ENCODE measurements at places on chromosomes 7 and 10.
A peak's percentile ranks its signal among the peaks of the same experiment; 100 is the strongest.

- peak; percentile 65 for DNase-seq
Observed at GRCh38 chr10:3886641-3887251, 101.7 kb upstream of the KLF6 start.

GRCh38 chr10:59391060-59391459 is 28.7 kb upstream of the FAM13C start:
- no peak for DNase-seq

- peak; percentile 46 for DNase-seq
Observed at GRCh38 chr7:23247603-23248335, 1.2 kb downstream of the GPNMB start.

GRCh38 chr7:27641581-27642230 is 21.0 kb downstream of the HIBADH start:
- DNase-seq = no peak

- no peak for DNase-seq
Observed at GRCh38 chr10:88205842-88206446, 342.5 kb downstream of the PTEN start.

DNA sequence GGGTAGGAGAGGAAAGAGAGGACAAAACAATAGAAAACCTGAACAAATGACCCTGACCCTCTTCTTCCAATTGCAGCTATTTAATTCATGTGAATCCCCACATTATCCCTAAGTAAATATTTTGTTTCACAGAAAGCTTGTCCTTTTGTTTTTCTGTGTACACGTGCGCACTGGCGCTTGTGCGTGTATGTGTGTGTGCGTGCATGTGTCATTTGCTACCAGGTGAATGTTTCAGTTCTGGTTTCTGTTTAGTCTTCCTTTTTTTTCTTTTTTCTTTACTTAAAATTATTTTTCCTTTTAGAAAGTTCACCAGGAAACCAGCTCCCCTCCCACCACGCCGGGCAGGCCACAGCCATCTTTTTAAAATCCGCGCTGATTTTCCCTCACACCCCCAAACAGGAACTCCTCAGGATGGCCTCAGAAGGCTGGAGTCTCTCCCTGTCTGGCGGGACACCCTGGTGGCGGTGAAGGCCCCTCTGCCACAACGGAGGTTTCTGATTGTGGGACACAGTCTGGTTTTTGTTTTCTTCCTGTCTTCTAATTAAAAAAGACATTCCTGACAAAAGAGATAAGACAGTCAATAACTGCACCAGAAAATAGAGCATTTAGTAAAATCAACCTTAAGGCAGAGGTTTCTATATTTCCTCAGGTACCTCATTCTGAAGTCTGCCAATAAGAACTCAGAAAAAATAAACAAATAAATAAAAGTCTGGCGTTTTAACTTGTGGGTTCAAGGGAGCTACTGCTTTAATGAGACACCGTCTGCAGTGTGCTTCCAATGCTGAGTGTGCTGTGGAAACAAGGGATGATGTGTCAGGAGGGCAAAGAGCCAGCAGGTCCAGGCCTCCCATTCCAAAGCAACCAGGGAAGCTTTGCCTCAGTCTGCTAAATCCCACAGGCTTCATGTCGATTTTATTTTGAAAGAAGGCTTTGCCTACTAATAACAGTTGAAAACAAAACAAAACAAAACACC is 17.4 kb downstream of the IRF5 start:
- DNase-seq = no peak

DNA sequence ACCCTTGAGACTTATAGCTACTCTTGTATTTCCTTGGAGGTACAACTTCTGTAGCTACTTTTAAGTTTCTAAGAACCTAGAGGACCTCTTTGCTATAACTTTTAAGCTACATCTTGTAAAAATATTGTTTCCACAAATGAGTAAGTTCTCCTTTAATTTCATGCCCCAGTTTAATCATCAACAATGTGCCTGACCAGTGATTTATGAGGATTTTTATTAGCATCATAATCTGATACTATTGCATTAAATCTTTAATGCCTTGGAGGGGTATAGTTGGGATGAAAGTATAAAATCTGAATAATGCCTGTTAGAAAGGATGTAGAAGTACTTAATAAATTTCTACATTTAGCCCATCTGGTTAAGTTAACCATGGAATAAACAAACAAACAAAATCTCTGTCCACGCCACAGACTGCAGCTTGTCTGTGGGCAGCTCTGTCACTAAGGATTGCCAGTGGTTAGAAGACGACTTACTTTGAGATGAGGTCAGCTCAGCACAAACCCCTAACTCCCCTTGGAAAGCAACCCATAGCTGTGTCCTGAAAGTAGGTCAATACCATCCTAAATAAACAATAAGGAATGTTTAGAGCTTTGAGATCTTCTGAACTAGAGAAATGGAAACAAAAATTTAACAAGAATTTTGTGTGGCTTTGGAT is 18.3 kb downstream of the UBE2D1 start:
- peak; percentile 12 for DNase-seq

DNA sequence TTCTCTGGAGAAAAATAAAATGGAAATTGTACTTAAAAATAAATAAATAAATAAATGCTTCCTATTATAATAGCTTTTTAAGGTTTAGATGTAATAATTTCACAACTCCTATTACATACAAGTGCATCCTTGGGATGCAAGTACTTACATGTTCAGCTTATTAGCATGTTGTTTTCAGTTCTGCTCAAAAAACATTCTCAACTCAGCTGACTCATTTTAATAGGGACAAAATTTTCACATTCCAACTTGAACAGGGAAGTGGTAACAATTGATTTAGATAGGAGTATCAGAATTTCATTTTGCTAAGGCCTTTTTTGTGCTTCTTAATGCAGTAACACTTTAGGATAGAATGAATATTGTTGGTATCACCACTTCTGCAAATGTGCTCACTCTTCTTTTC is 16.7 kb upstream of the PAPSS2 start:
- DNase-seq = no peak

DNA sequence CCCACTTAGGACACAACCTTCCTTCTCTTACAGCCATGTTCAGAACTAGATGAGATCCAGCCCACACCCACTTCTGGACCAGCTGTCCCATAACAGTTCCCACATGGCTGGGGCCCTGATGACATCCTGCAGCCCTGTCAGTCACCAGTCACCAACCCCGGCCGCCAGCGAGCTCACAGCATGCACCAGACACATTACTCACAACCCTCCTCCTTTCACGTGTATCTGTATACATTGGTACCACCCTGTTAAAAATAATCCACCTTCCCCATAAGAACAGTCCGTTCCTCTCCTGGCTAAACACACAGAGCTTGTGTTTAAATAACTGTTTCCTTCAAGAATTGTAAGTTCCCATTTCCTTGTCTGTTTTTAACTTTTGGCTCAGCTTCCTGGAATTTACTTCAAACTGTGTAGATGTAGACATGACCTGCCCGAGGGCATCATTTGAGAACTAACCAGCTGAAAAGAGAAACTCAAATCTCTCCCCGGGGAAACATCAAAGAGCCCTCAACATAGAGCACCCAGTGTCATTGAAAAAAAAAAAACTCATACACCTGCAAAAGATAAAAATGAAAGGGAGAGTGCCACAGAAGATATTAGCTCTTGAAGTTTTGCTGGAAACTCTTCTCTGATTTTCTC is 26.0 kb upstream of the PRLHR start:
- DNase-seq = peak; percentile 6

- peak; percentile 94 for DNase-seq
Observed at GRCh38 chr10:78433766-78434535, 400.3 kb downstream of the RPS24 start.

DNA sequence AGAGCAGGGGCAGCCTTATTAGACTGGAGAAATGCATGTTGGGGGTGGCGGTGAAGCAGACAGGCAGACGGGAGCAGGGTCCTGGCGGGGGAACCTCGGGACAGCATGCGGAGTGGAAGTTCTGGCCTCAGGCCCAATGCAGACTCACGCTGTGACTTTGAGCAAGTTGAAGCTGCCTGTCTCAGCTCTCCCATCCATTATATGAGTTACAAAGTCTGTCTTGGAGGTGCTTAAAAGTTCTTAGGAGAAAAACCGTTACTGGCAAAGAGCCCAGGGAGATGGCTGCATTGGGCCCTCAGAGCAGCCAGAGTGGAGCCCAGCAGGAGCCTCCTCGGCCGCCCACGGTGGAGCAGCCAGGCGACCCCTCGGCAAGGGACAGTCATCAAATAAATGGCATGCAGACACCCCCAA is 509.5 kb downstream of the PLXNA4 start:
- DNase-seq = peak; percentile 46

All from eye (tissue), 1 donor.